Right ventricle myocardium inferior (tissue), 1 donor: ENCODE measurements at places on chromosomes 7 and 10. TPM values are rescaled to one million over a fixed set of nuclear protein-coding genes. Genes with fewer than 3 reads are reported as not detected.

The PON3 gene
- 0.57 TPM for total RNA-seq

The MMD2 gene
- total RNA-seq = not detected

GRCh38 chr10:125602825-125603224, 80.1 kb downstream of the TEX36 start:
- no peak for DNase-seq

DNA sequence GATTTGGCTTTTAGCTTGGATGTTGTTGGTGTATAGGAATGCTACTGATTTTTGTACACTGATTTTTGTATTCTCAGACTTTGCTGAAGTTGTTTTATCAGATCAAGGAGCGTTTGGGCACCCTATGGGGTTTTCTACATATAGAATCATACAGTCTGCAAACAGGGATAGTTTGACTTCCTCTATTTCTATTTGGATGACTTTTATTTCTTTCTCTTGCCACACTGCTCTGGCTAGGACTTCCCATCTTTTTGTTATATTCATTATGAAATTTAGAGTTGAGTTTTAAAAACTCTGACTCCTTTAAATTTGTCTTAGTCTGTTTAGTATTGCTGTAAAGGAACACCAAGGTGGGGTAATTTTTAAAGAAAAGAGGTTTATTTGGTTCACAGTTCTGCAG, 4.7 kb downstream of the ZNF786 start:
- DNase-seq = no peak

The ZP3 gene
- total RNA-seq = 0.46 TPM

DNA sequence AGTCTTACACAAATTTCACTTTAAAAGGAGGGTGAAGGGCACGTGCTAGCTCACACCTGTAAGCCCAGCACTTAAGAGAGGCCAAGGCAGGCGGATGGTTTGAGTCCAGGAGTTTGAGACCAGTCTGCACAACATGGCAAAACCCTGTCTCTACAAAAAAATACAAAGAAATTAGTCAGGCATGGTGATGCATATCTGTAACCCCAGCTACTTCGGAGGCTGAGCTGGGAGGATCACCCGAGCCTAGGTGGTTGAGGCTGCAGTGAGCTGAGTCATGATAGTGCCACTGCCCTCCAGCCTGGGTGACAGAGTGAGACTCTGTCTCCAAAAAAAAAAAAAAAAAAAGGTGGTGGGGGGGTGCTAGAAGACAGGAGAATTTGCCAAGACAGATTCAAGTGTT, 237.3 kb upstream of the KLF14 start:
- DNase-seq = no peak

DNA sequence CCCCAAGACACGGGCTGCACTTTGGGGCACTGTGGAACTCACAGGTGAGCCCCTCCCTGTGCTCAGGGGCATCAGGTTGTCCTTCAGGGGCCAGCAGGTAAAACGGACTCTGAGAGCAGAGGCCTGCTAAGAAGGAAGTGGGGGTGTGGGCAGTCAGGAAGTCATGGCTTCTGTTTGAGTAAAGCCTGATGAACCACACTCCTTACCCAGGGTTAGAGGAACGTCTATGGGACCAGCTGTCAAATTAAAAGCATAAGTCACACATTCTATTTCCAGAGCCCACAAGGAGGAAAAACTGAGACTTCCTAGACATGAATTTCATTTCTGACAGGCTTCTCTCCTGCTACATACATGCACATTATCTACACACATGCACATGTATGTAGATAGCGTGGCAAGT, 616.4 kb downstream of the SDK1 start:
- no peak for DNase-seq

- DNase-seq = no peak
These were observed 170.5 kb upstream of the NPY start for GRCh38 chr7:24113506-24113905.

- DNase-seq = no peak
These were observed 359.5 kb upstream of the MKI67 start for GRCh38 chr10:128485701-128486235.

GRCh38 chr7:101502466-101503098, 126.5 kb downstream of the MYL10 start:
- no peak for DNase-seq

GRCh38 chr7:26627891-26628341, 236.5 kb downstream of the SKAP2 start:
- DNase-seq = no peak

GRCh38 chr7:47036909-47037308, 545.0 kb downstream of the TNS3 start:
- DNase-seq = no peak

- DNase-seq = no peak
These were observed 14.9 kb downstream of the DLG5 start for GRCh38 chr10:77911535-77912123.

The TMEM176A gene
- 31.1 TPM for total RNA-seq

- no peak for DNase-seq
These were observed 219.8 kb upstream of the SMIM30 start for GRCh38 chr7:113338071-113338696.

The PVRIG gene
- total RNA-seq = not detected

DNA sequence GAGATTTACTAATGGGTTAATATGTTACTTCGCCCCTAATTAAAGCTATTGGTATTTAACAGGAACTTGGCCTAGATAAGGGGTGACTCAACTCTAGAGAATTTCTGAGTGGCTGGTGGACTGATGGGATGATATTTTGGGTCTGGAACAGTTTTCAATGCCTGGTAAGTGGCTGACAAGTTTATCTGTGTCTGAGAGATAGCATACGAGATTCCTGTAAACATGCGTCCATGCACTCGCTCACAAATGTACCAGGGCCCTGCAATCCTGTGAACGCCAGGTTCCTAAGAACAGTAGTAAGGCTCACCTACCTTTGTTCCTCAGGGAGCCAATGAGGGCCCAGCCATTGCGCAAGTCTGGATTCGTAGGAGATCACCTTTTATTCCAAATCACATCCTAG, 683.8 kb upstream of the ANKRD30A start:
- no peak for DNase-seq

- no peak for DNase-seq
These were observed 12.5 kb upstream of the TSPAN15 start for GRCh38 chr10:69438536-69439349.

The KLF14 gene
- 0.08 TPM for total RNA-seq

The CTNNA3 gene
- 120 TPM for total RNA-seq

The DPYSL4 gene
- total RNA-seq = 24.9 TPM

DNA sequence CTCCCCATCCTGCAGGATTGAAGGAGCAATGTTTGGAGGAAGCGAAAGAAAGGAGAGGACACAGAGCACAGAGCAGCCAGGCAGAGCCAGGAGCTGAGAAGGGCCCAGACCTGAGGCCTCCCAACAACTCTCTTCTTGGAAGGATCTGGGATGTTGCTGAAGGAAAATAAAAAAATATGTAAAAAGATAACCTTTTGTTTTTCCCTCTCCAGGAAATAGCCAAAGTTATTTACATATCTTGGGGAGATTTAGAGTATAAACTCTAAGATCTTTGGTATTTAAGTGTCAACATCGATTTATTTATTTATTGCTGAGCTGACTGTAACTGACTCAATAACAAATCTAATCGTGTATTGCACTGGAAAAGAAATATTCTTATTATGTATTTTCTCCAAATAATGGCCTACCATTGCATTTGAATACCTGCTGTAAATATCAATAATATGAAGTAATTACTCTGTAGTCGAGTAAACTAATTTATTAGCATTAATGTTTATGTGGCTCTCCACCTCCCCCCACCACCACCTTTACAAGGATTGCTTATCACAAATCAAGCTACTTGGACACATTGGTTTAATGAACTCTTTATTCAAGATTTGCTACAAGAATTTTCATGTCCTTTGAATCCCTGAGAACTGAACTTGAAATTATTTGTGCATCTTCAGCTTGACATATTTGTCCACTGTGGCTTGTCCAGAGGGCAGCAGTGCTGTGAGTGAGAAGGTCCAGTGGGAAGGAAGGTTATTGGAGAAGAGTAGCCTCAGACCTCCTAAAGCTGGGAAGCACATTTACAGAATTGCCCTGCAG, 1.8 kb upstream of the HOXA11 start:
- DNase-seq = no peak

The LBX1 gene
- not detected for total RNA-seq
